Foreskin melanocyte (primary cell): ENCODE measurements at places on chromosomes 6 and 20.
A peak's percentile ranks its signal among the peaks of the same experiment; 100 is the strongest.

- peak; percentile 60 for DNase-seq
Measured at GRCh38 chr6:68975064-68975463, 340.0 kb downstream of the ADGRB3 start.

DNA sequence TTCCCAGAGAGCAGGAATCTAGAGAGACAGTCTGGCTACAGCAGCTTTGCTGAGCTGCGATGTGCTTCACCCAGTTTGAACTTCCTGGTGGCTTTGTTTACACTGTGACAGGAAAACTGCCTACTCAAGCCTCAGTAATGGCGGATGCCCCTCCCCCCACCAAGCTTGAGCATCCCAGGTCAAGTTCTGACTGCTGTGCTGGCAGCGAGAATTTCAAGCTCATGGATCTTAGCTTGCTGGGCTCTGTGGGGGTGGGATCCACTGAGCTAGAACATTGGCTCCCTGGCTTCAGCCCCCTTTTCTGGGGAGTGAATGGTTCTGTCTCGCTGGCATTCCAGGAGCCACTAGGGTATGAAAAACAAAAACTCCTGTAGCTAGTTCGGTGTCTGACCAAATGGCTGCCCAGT is 91.0 kb upstream of the ESR1 start:
- no peak for DNase-seq

DNA sequence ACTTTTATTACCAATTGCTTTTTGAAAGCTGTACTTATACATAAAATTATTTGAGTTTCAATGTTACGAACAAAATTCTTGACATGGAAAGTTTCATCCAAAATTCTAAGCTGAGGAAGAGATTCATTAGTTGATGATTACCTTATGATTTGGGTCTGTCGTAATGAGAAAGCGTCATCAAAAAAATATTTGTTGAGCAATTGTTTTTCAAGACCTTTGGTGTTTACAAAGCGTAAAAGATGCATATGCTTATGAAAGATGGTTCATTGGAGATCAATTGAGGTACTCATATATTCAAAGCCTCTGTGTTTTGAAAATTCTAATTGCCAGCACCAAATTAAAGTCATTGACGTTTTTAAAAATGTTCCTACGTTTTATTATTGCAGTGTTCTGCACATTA is 110.5 kb upstream of the DOK5 start:
- DNase-seq, result no peak

DNA sequence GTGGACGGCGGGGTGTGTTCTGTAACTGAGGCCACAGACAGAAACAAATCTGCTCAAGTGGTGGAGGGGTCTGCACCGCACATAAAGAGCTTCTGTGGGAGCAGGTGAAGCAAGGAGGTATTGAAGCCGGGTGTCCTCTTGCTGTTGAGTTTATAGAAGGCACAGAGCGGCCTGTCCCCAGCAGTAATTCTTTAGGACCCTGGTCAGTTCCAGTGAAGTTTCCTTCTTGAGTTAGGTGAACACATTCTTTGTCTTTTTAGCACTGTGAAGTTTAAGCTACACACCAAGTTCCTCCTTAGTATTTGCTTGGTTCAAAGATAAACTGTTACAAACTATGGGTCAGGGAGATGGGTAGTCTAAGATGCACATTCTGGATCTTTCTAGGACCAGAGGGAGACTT is 6.1 kb downstream of the PRDM1 start:
- no peak for DNase-seq

DNA sequence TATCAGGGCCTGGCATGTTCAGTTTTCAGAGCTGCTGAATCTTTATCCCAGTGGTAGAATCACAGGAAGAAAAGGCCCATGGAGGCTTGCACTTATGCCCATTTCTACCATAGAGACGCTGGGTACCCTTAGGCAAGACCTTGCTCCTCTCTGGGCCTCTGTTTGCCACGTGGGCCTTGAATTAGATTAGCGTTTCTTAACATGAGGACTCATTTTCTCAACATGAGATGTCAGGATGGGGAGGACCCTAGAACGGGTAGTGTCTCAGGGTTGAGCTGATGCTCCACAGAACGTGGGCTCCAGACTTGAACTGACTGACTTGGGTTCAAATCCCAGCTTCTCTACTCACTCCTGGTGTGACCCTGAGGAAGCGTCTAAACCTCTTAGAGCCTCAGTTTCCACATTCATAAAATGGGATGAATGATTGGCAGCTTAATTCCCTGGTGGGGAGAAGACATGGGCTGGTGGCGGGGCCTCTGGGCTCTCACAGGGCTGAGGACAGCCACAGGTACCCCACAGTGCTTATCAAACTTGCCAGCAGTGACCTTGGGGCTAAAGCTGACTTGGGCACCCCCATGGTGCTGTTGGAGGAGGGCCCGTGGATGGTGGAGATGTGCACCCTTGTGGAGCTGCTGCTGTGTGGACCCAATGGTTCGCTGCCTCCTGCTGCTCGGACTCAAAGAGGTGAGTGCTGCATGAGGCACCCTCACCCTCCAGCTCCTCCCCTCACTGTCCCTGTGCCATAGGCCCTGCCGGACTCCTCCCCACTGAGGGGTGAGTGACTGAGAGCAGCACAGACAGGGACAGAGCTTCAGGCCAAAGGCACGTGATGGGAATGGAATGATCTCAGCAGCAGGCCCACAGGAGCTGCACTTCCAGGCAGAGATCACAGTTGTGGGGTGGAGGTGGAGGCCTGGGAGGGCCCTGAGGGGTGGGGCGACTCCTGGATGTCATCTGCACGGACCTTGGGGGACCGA is 28.2 kb downstream of the SUN5 start:
- no peak for DNase-seq

- no peak for DNase-seq
Measured at GRCh38 chr6:154591234-154591633, 80.7 kb upstream of the CNKSR3 start.

DNA sequence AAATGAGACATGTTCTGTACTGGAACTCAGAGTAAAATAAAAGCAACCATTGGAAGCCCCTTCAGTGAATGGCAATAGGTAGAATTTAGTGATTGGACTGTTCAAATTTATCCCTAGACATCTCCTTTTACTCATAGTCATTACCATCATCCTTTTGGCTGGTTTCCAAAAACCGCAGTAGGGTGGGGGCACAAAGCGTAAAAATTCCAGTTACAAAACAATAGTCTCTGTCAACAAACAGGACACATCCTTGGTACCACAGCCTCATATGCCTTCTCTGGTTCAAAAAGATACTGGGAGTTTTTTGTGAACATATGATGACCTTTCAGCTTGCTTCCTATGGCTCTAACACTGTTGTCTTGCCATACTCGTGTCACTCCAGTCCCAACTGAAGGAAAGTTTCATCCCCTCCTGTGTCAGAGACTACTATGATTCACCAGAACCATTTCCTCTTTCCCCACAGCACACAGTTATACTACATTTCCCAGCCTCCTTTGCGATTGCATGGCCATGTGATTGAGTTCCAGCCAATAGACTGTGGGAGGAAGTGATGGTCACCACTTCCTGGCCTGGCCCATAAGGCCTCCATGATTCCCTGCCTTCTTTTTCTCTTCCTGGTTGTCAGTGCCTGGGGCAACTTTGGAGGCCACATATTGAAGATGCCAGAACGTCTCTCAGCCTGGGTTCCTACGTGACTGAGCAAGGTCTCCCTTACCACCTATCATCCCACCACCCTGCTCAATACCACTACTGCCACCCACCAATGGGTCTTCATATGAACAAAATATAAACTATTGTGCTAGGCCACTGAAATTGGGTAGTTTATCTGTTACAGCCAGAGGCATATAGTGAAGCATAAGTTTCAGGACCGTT is 162.4 kb downstream of the ID4 start:
- peak; percentile 72 for DNase-seq

- DNase-seq, result no peak
Measured at GRCh38 chr6:33967966-33968724, 164.3 kb upstream of the MLN start.

DNA sequence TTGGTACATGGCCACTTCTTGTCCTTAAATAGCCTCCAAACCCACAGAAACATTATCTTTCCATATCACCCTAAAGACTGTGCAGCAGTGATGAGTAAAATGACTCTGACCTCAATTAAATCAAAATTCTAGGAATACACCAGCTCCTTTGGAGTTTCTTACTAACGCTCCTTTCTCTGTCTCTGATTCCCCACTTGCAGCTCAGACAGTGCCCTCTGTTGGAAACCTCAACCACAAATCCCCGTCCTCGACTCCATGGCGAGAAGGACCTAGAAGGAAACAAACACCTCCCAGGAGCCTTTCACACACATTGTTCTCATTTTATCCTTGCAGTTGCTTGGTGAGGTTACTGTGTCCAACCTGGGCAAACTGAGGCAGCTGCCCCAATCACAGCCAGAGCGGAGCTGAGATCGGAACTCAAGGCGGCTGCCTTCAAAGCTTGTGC is 17.7 kb upstream of the PARD6B start:
- no peak for DNase-seq

DNA sequence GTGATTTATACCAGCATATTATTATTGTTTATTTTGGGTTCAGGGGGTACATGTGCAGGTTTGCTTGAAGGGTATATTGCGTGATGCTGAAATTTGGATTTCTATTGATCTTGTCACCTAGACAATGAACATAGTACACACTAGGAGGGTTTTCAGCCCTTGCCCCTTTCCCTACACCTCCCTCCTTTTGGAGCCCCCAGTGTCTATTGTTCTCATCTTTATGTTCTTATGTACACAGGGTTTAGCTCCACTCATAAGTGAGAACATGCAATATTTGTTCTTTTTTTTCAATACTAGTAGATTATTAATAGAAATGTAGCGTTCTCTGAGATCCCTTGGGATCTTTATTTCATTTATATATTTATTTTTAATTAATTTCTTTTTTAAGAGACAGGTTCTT is 79.2 kb upstream of the MRAP2 start:
- no peak for DNase-seq

DNA sequence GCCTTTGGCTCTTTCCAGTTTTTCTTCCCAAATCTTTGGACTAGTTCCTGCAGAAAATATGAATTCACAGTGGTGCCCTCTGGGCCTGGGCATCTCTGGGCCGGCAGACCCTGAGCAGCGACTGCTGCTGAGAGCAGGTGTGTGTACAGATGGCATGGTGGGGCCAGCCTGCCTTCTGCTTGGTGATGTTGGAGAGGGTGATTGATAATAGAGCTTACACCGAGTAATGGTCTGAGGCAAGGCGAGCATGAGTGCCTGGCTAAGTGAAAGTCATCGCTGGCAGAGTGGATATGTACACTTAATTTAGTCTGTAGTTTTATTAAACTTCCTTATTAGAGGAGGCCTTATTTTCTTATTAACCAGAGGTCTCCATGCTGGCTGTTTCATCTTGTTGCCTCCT is 156.9 kb downstream of the CDKAL1 start:
- no peak for DNase-seq

- no peak for DNase-seq
Measured at GRCh38 chr6:84756877-84757276, 7.5 kb downstream of the TBX18 start.

DNA sequence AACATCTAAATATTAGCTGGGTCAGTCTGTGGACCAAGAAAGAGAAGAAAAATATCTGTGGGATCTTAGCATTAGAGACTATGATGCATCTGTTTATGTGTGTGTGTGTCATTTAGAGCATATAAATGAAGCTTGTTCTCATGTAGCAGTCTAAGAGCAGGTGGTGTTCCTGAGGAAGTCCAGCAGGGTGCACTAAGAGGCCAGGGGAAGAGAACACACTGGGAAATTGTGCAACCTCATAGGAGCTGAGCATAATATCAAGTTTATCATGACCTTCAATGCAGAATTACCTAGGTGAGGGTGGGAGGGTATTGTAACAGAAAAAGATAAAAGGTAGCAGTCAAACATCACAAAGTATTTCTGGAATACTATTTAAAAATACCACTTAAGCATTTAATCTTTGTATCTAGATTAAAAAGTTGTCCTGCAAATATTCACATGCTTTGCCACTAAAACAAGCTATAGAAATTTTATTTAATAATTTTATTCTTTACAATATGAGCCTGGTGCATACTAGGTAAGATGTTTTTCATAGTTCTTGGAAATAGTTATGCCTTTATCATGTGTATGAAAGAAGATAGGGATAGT is 80.5 kb downstream of the SMPDL3A start:
- DNase-seq, result peak; percentile 24
